ENCODE measurements at places on chromosomes 1 and 21.
A peak's percentile ranks its signal among the peaks of the same experiment; 100 is the strongest.

DNA sequence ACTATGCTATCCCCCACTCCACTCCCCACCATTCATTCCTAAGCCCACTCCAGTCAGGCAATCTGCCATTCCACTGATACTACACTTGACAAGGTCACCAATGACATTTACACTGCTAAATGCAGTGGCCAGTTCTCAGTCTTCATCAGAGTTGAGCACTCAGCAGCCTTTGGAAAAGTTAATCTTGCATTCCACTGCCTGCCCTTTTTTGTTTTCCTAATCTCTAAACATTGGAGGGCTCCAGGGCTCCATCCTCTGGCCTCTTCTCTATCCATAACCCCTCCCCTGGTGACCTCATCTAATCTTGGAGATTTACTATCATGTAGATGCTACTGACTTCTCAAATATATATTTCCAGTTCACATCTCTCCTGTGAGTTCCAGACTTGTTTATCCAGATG lies 70.9 kb upstream of the S1PR1 start:
- no peak for DNase-seq

DNA sequence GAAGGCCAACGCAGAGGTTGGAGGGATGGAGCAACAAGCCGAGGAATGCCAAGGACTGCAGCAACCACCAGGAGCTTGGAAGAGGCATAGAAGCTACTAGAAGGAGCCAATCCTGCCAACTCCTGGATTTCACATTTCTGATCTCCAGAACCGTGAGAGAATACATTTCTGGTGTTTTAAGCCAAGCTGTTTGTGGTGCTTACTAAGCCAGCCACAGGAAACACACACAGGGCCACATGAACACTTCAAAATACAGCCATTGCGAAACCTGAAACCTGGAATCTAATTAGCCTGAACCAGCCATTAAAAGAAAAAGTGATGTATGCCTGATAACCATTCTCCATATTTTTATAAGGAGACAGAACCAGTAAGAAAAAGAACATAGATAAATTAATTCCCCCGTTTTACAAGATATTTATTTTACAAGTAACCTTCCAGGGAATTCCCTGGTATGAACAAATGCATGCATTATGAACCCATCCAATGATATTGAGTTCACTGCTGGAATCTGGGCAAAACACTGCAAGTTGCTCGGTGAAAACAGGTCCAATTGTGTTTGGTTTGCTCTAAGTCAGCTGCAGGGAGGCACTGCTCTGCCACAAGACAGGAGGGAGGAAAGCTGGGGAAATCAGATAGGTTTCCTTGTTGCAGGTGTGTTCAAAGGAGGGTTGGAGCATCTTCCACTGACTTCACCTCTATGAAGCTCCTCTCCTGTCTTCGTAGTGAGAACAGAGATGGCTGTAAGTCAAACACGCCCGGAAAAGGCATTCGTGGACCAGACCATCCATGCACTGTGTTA lies 70.2 kb downstream of the ETS2 start:
- DNase-seq = peak; percentile 43

DNA sequence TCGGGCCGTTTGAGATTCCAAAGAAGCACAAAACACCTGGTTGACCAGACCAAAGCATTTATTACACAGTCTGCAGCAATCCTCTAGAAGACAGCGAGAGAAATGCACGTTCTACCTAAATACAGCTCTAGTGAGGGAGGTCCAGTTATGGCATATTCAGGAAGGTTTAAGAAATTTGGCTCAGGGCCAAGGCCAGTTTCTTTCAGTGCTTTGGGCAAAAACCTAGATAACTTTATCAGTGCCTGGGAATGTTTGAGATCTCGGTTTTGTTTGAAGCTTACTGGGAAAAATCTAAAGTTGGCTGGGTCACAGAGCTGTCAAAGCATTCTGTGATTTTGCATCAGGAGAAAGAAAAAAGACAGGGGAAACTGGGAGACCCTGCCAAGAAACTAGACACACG lies 514.0 kb upstream of the TMPRSS15 start:
- no peak for DNase-seq

DNA sequence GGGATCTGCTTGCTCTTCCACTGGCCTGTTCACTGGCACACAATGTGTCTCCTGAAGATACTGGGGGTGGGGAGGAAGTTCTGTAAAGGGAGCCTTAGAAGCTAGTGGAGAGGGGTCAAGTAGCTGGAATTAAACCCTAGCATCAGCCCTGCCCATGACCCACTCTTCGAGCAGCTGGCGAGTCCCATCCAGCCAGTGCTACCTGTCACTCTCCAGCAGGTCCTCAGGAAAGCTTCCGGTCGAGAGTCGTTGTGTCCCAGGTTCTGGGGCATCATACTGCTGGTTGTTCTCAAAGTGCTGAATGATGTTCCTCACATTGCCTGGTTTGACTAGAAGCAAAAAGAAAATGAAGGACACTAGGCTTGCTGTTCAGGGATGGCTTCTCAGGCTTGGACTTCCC lies 30.9 kb downstream of the LRRC71 start:
- no peak for DNase-seq

- no peak for DNase-seq
These were observed 1.5 kb downstream of the NAXE start for GRCh38 chr1:156592910-156593660.

- DNase-seq = no peak
These were observed 2.4 kb downstream of the C2CD4D start for GRCh38 chr1:151837197-151837596.

DNA sequence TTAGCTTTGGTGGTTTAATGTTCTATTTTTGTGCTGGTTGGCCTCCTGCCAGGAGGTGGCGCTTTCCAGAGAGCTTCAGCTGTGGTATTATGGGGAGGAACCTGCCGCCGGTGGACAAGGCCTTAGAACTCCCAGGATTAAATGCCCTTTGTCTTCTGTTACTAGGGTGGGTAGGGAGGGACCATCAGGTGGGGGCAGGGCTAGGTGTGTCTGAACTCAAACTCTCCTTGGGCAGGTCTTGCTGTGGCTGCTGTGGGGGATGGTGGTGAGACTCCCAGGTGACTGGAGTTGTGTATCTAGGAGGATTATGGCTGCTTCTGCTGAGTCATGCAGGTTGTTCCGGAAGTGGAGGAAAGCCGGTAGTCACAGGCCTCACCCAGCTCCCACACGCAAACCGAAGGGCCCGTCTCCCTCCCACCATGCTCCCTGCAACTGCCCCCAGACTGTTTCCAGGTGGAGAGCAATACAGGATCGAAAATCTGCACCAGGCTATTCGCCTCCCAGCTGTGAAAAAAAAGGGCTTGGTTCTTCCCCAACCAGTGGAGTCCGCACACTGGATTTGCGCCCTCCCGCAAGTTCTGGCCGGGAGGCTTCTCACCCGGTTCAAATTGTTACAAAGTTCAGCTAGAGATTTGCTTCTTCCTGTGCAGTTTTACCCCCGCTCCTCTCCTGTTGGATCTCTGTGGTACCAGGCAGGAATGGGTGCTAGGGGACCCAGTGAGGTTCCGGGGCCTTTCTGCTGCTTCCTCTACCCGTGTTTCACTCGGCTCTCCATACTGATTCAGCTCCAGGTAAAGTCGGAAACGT lies 220.5 kb downstream of the CENPF start:
- DNase-seq = no peak

DNA sequence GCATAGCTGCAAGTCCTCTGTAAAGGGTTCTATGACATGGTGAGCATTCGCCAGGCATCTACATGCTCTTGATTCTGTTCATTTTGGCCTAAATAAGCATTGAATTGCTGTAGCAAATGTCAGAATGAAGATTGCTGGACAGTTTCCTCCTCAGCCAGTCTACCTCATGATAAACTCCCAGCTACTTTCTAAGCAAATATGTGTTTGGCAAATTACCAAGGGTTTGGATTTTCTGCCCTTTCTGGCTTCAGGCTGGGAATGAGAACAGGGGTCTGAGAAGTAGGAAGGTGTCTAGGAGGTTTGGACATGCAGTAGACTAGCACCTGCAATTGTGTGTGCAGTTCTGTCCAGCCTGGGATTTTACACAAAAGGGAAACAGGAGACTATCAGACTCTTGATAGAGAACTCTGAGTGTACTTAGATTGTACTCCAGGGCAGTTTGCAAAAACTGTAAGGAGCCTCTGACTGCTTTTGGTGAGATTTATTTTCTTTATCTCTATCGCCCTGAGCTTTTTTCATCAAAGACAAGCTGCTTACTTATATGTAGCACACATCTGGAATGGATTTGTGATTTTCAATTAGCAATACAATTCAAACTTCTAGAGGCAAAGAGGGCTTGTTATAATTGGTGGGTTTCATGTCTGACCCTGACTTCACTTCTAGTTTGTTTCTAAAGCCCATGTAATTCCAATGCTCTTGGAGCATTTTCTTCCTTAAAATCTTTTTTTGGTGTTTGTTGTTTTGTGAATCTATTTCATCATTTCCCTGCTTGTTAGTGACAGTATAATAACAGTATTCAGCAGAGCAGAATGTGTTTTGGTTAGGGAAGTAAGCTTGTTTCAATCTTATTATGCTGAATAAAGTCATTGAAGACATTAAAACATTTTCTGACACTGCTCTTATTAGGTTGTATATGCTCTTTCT lies 150.8 kb downstream of the VPS13D start:
- no peak for DNase-seq

GRCh38 chr1:26317612-26318337 lies at the start of gene CD52:
Gene CD52 (plus strand): TSS chr1:26317958. CDS start chr1:26318018, 60 bp downstream.
- DNase-seq = no peak

DNA sequence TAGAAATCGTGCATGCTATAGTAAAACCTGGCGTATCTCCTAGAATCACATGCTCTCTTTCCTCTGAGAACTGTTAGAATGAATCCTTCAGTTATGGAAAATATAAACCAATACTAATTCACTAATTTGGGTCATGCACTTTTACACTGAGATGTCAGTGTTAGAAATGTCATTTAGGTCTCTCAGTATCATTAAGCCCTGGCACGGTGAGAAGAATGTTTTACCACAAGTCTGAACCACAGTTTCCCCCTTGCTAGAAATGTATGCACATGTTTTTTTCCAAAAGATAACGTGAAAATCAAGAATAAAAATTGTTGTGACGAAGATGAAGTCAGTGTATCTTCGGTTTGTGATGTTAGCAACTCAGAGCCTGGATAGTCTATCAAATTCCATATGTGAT lies 1062.7 kb upstream of the NCAM2 start:
- no peak for DNase-seq

DNA sequence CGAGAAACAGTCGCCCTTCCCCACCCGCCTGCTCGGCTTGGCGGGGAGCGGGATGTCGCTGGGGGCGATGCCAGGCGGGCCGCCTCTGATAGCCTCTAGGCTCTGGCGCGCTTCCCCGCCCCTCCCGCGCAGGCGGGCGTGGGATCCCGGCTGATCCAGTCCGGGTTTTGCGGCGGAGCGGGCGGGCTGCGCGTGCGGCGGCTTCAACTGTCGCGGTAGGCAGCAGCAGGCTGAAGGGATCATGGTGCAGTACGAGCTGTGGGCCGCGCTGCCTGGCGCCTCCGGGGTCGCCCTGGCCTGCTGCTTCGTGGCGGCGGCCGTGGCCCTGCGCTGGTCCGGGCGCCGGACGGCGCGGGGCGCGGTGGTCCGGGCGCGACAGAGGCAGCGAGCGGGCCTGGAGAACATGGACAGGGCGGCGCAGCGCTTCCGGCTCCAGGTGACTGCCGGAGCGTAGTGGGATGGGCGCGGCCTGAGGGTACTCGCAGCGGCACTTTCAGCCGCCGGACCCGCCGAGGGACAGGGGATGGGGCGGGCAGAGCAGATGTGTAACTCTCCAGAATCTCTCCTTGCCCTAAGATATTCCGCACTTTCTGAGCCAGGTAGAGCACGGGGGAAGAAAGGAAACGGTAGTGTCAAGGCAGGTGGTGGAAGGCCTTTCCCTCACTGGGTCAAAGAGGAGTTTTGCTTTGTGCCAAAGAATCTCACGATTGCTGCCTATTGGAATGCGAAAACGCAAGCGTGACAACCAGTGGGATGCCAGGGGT lies at the start of gene FAAH:
Gene FAAH, plus strand, starts transcription at position 210 of the 764 bp plus-strand sequence. Its CDS starts 32 bp downstream, at position 242.
- DNase-seq = no peak

GRCh38 chr1:159939678-159940002 lies 5.8 kb downstream of the IGSF9 start:
- DNase-seq = no peak

DNA sequence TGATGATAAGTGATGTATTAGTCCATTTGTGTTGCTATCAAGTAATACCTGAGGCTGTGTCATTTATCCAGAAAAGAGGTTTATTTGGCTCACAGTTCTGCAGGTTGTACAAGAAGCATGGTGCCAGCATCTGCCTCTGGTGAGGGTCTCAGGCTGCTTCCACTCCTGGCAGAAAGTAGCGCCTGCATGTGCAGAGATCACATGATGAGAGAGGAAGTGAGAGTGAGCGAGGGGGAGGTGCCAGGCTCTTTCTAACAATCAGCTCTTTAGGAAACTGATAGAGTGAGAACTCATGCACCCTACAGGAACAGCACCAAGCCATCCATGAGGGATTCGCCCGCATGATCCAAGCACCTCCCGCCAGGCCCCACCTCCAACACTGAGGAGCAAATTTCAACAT lies 2.2 kb upstream of the FHAD1 start:
- no peak for DNase-seq

DNA sequence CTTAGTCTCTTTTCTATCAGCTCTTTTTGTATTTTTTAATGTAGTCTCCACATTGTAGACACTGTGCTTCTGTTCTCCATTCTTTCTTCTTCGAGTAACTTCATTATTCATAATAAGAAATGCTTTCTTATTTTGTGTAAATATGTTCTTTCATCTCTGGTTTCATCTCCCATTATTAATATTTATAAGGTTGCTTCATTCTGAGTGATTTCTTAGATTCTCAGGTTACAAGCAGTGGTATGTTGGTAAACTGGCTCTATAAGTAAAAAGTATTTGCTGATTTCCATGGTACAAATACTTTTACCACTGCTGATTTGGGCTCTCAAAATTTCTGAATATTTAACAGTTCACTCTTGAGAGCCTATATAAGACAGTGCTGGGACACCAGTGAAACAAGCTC lies 81.3 kb downstream of the CDC14A start:
- DNase-seq = no peak

- peak; percentile 36 for DNase-seq
These were observed 93.5 kb upstream of the CAMK1G start for GRCh38 chr1:209490013-209490412.

DNA sequence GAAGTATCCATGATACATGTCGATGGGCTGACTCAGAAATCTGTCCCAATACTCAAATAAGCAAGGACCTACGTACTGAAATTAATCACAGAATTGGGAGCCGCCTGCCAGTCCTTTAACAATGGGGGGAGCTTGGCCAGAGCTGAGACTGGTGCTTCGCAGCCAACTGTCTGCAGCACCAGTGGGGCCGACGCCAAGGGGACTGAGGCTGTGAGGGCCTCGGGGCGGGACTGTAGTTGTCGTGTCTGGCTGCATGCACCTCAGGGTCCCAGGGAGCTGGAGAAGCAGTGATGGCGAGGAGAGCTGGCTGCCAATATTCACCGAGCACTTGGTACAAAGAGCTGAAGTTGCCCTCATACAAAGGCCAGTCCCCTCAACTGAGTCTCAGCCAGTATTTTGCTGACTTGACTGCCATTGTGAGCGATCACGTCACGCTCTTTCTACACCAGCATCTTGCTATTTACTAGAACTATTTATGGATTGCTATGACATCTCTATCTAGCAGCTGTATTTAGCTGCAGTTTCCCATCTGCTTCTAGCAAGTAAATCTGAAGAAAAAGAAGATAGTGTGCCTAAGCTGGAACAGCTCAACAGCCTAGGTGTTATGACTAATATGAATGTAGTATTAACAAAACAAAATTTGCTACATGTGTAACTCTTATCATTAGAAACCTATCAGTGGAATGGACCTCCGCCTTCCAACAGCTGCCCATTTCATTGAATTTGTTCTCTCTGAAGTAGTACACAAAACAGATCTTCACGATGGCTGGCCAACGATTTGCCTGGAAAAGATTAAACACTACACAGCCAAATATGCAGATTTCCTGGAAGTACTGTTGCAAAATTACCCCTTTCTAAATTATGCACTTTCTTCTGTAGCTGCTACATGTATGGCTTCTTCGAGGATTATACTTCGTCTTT lies 29.1 kb downstream of the EVI5 start:
- no peak for DNase-seq

All from NCI-H2107 (cell line).